Pancreas (tissue), 10 donors: ENCODE measurements at places on chromosomes 11 and 22. TPM values are rescaled to one million over a fixed set of nuclear protein-coding genes. Genes with fewer than 3 reads are reported as not detected.

DCHS1 gene
- 2.3 TPM for total RNA-seq

- no peak for DNase-seq
- no peaks in the 10 kb centered on the region for H3K27me3 ChIP-seq
- no peaks in the 10 kb centered on the region for H3K4me1 ChIP-seq
- no peaks in the 10 kb centered on the region for H3K36me3 ChIP-seq
- H3K4me3 ChIP-seq, result no peak overlapping the region
- H3K27ac ChIP-seq, result no peak overlapping the region
Measured at GRCh38 chr11:890794-891540, 19.6 kb downstream of the CHID1 start.

SELENOM gene
- 61.7 TPM for total RNA-seq

DNA sequence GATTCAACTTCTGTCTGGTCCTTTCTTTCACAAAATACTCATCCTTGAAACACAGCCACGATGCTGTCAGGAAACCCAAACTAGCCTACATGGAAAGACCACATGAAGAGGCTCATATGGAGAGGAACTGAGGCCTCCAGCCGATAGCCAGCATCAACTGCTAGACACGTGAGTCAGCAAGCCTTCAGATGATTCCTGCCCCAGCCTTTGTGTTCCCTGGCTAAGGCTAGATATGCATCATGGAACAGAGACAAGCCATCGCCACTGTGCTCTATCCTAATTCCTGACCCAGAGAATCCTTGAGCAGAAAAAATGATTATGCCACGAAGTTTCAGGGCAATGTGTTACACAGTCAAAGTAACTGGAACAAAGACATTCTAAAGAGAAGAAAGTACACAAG, 75.5 kb downstream of the ENTHD1 start:
- H3K4me3 ChIP-seq, result no peak overlapping the region
- H3K27me3 ChIP-seq, result no peaks in the 10 kb centered on the region
- no peaks in the 10 kb centered on the region for H3K4me1 ChIP-seq
- H3K27ac ChIP-seq, result no peak overlapping the region

DNA sequence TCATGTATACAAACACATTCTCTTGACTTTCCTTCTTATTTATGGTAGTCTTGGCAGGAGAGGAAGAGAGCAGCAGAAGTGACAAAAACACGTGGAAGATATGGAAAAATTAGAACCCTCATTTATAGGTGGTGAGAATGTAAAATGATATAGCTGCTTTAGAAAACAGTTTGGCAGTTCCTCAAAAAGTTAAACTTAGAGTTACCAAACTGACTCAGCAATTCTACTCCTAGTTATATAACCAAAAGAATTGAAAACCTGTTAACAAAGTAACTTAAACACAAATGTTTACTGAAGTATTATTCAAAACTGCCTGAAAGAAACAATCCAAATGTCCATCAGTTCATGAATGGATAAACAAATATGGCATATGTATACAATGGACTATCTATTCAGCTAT, 16.8 kb downstream of the NUCB2 start:
- H3K4me3 ChIP-seq, result no peak overlapping the region
- peaks cover 5% of the 10 kb centered on the region for H3K36me3 ChIP-seq
- no peaks in the 10 kb centered on the region for H3K27me3 ChIP-seq
- peaks cover 5% of the 10 kb centered on the region for H3K4me1 ChIP-seq
- no peak overlapping the region for H3K27ac ChIP-seq

DNA sequence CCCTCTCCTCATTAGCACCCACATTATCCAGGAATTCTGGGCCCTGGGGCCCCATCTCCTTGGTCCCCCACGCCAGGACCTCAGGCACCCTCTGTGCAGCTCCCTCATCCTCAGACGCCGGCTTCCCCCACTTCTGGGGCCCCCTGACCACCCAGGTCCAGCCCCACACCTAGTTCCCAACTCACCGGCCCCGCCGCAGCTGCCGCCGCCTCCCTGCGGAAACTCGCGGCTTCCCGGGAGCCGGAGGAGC, at the start of gene PCSK7:
TSS of gene PCSK7 (minus strand) at position 232 of the 250 bp plus-strand sequence. CDS start 2,229 bp downstream, outside the sequence.
- H3K36me3 ChIP-seq, result peaks cover 10% of the 10 kb centered on the region
- H3K4me3 ChIP-seq, result peak within 1 kb of the TSS; percentile 81
- peak; percentile 70 for DNase-seq
- H3K27me3 ChIP-seq, result no peaks in the 10 kb centered on the region

DNA sequence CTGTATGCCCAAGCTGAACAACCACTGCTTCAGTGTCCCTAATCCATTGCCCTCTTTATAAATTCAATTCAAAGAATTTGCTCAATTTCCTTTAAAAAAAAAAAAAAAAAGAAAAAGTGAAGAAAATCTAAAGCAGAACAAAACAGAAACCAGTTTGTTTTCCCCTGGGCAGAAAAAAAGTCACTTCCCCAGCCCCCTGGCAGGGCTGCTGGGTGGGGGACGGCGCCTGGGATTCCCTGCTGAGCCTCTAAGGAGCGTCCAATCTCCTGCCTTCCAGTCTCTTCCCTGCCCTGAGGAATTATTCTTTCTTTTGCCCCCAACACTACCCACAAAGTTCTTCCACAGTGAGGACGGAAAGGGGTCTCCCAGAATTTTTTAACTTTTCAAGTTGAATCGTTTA, 23.9 kb downstream of the DKK3 start:
- no peak overlapping the region for H3K4me3 ChIP-seq
- no peaks in the 10 kb centered on the region for H3K4me1 ChIP-seq
- no peaks in the 10 kb centered on the region for H3K36me3 ChIP-seq
- H3K27me3 ChIP-seq, result no peaks in the 10 kb centered on the region

GRCh38 chr11:36743039-36743438, 145.0 kb upstream of the RAG2 start:
- H3K27me3 ChIP-seq, result no peaks in the 10 kb centered on the region
- no peak for DNase-seq
- H3K27ac ChIP-seq, result no peak overlapping the region
- H3K4me3 ChIP-seq, result no peak overlapping the region
- H3K36me3 ChIP-seq, result no peaks in the 10 kb centered on the region

- H3K4me1 ChIP-seq, result no peaks in the 10 kb centered on the region
- H3K36me3 ChIP-seq, result no peaks in the 10 kb centered on the region
- H3K4me3 ChIP-seq, result no peak overlapping the region
- DNase-seq, result no peak
- H3K27ac ChIP-seq, result no peak overlapping the region
- no peaks in the 10 kb centered on the region for H3K27me3 ChIP-seq
Measured at GRCh38 chr11:74546752-74547151, 45.6 kb upstream of the POLD3 start.

MICAL3 gene
- total RNA-seq, result 33.7 TPM

DNA sequence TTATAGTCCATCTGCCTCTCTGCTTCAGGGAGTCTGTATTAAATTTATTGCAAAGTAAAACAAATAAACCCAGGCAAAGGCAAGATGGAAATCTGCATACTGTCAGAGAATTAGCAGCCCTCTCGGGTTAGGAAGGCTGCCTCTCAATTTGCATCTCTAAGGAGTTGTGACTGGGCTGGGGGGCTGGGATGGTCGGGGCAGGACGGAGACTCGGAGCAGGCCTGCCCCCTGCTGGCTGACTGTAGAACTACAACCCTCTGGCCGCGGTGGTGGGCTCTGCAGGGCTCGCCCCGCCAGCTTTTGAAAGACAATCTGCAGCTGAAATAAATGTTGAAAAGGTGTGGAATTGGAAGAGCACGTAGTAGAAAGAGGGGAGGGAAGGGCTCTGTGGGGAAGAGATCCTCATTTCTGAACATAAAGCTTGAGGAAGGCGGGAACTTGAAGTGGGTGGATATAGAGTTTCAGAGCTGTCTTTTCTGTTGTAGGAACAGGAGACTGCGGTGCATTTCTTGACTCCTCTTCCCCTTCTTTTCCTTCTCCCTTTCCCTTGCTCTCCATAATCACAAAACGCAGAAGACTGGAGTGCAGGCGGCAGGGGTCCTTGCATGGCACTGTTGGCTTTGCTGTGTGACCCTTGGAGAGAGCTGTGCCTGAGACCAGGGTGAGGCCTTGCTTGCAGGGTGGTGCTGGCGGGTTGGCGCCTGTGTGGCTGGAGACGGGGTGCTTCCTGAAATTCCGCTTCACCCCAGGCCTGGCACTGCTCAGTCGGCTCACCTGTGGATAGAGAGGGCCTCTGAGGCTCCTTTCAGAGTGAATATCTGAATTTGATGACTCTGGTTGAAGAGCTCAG, 22.6 kb upstream of the PKNOX2 start:
- no peaks in the 10 kb centered on the region for H3K4me1 ChIP-seq
- H3K27ac ChIP-seq, result no peak overlapping the region
- no peaks in the 10 kb centered on the region for H3K36me3 ChIP-seq

DNA sequence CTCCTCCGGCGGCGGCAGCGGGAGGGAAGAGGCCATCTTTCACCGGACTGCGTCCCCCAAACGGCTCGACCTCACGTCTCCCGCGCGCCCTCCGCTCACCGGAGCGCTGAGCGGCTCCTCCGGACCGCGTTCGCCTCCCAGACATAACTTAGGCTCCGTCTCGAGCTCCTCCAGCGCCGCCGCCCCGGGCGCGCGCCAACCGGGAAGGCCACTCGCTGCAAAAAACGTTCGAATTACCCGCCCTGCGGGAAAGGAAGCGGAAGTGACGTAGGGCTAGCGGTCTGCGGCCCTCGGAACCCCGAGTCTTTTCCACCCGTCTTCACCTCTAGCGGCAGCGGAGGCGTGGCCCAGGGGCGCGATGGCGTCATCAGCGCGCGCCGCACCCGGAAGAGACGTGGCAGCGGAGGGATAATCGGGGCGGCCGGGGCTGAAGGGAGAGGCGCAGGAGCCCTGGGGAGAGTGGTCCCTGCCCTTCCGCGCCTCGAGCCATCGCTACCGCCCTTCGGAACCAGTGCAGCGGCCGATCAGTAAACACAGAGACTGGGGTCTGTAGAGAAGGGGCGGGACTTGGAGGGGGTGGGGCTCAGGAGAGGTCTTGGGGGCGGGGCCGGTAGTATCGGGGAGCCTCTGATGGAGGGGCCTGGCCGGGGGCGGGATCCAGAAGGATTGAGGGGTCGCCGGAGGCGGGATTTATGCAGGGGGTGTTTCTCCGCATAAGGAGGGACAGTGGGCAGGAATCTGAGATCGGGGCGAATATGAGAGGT, at the start of the genes CDCA5 and ZFPL1:
TSS of gene CDCA5 (minus strand) at position 207 of the 764 bp plus-strand sequence. CDS start at position 145, 62 bp downstream.
TSS of gene ZFPL1 (plus strand) at position 389 of the 764 bp plus-strand sequence. CDS start 477 bp downstream, outside the sequence.
- peak within 1 kb of the TSS; percentile 74 for H3K4me3 ChIP-seq
- no peaks in the 10 kb centered on the region for H3K4me1 ChIP-seq
- no peaks in the 10 kb centered on the region for H3K27me3 ChIP-seq
- DNase-seq, result peak; percentile 91
- peak within 1 kb of the TSS; percentile 79 for H3K27ac ChIP-seq

DNA sequence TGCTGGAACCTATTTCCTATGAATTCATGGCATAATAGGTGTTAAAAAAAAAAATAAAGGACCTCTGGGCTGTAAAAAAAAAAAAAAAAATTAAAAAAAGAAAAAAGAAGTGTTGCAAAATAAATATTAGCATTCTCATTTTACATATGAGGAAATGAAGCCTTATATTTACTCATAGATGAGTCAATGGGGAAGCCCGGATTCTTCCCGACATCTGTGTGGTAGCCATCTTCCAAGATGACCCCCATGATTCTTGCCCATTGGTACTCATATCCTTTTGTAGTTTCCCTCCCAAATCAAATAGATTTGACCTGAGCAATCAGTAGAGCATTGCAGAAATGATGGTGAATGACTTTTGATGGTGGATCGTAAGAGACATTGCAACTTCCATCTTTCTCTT, 3.0 kb upstream of the SWAP70 start:
- H3K36me3 ChIP-seq, result no peaks in the 10 kb centered on the region
- DNase-seq, result no peak
- H3K27me3 ChIP-seq, result no peaks in the 10 kb centered on the region
- no peak overlapping the region for H3K4me3 ChIP-seq

ISX gene
- not detected for total RNA-seq

SIK2 gene
- total RNA-seq, result 24.7 TPM

SLC25A45 gene
- 31.5 TPM for total RNA-seq

DNA sequence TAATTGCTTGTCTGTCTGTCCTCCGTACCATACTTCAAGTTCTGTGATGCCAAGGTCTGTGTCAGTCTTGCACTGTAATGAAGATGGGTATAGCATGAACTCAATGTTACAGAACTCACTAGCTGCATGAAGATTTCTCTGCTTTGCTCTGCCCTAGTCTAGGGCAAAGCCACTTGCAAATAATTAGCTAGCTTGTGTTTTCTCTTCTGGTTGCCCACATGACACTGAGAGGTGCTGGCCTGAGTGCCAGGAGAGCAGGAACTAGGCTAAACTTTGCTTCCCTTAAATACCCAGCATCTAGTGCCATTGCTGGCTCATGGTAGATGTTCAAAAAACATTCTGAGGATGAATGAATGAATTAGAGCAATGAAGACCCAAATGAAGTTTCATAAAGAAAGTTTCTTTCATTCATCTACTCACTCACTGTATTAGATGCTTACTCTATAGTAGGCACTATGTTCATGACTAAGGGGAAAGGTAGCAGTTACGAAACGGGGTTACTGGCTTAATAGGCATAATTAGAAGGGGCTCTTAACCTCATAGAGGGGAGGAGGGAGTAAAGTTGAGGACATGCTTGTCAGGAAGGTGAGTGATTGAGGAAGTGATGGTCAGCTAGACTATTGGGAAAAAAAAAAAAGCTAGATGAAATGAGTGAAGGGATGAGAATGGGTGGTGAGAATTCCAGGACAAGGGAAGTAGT, 4.4 kb upstream of the ENDOD1 start:
- no peak overlapping the region for H3K27ac ChIP-seq
- no peak overlapping the region for H3K4me3 ChIP-seq
- H3K36me3 ChIP-seq, result no peaks in the 10 kb centered on the region
- no peaks in the 10 kb centered on the region for H3K4me1 ChIP-seq
- no peaks in the 10 kb centered on the region for H3K27me3 ChIP-seq

MACROD1 gene
- 37.8 TPM for total RNA-seq

- no peaks in the 10 kb centered on the region for H3K36me3 ChIP-seq
- DNase-seq, result no peak
- no peaks in the 10 kb centered on the region for H3K4me1 ChIP-seq
Measured at GRCh38 chr22:28105988-28106387, 186.9 kb upstream of the PITPNB start.

GAL3ST1 gene
- total RNA-seq, result 2.8 TPM

DNA sequence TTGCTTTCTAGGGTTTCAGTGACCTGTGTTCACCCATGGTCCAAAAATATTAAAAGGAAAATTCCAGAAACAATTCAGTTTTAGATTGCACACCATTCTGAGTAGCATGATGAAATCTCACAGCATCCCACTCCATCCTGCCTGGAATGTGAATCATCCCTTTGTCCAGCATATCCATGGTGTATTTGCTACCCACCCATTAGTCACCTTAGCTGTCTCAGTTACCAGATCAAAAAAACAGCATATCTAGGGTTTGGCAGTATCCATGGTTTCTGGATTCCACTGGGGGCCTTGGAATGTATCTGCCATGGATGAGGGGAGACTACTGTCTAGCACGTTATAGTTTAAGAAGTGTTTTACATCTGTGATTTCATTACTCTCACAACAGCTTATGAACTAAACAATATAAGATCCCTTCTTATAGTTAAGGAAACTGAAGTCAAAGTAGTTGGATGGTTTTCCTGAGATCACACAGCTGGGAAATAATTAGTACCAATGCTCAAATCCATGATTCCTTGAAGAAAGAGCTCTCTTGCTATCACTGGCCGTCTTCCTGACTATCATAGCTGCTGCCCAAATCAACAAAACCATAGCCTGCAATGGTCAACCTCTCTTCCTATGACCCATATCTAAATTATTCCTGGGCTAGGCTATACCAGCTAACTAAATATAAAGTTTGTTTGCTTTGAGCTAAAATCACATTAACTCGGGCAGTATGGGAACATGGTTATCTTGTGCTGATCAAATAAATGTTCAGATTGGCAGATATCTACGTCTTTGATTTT, 122.6 kb downstream of the MICAL2 start:
- H3K4me1 ChIP-seq, result no peaks in the 10 kb centered on the region
- H3K27me3 ChIP-seq, result no peaks in the 10 kb centered on the region
- no peaks in the 10 kb centered on the region for H3K36me3 ChIP-seq
- H3K27ac ChIP-seq, result no peak overlapping the region
- no peak for DNase-seq

OR8D4 gene
- 1.5 TPM for total RNA-seq

GRCh38 chr11:71076525-71077304, 175.7 kb downstream of the SHANK2 start:
- no peak overlapping the region for H3K4me3 ChIP-seq
- no peaks in the 10 kb centered on the region for H3K4me1 ChIP-seq
- DNase-seq, result no peak
